Panc1 (cell line): ENCODE measurements at places on chromosomes 1 and 21. TPM values are rescaled to one million over a fixed set of nuclear protein-coding genes. Genes with fewer than 3 reads are reported as not detected.

GRCh38 chr1:154877370-154877974 lies 7.4 kb upstream of the KCNN3 start:
- DNase-seq: no peak

DNA sequence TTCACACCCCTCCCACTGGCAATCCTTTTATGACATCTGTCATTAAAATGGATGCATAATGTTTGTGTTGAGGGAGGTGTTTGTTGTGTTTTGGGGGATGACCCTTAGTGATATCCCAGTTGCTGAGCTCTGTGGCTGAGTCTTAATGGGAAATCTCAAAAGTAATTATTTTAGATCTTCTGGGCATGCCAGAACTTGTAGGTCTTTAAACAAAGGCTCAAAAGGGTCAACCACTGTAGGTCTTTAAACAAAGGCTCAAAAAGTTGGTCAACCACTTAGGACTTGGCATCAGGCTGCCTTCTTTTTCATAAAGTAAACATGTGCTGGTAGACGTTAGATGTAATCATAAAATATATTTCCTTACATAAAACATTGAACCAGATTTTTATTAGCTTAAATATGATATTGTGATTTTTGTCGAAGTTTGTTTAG lies 78.0 kb downstream of the CDC14A start:
- DNase-seq: no peak

DNA sequence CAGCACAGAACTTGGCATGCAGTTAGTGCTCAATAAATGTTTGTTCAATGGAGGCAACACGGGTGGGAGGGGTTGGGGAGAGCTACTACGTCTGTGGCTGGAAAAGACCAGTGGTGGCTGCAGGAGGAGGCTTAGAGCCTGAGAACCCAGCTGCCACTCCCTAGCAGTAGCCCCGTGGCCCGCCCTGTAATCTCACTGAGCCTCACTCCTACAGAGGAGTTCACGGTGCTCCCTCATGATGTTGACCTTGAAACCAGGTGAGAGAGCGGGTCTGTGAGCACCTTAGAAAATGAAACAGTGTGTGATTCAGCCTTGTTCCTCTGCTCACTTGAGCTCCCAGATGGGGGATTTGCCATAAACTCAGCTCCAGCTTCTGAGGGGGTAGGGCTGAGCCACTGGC lies 299.6 kb downstream of the NPHP4 start:
- no peak for DNase-seq

DNA sequence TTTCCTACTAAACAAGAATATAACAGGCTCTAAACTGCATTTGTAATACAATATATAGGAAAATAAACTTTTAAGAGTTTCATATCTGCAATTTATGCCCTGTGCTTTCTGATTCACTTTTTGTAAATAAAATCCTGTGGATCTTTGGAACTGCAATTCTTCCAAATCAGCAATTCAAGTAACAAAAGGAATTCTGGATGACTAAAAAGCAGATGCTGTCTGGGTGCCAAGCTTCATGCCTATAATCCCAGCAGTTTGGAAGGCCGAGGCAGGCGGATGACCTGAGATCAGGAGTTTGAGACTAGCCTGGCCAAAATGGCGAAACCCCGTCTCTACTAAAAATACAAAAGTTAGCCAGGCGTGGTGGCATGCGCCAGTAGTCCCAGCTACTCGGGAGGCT lies 6.3 kb downstream of the NME7 start:
- DNase-seq: no peak

DNA sequence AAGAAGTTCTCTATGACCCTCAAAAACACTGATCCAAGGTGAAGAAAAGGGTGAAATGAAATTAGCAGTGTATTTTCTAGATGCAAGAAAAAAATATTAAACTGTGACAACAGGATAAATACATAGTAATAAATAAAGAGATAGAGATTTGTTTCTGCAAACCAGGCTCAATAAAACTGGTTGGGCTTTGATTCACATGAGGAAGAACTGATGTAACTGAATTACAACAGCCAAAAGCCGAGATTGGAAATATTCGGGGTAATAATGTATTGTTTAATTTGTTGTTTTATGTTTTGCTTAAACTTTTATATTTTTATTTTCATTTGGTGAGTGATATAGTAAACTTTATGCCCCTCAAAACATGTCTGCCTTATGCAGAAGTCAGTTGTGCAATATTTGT lies 285.0 kb downstream of the BRINP3 start:
- no peak for DNase-seq

PI4KB gene
- total RNA-seq: 52.7 TPM

WNT3A gene
- not detected for total RNA-seq

ARHGEF19 gene
- 21.6 TPM for total RNA-seq
